ENCODE measurements at places on chromosomes 3 and 15.

GRCh38 chr3:72590732-72591221 lies 257.5 kb downstream of the SHQ1 start:
- DNase-seq: no peak

GRCh38 chr3:33153782-33154181 lies 40.0 kb downstream of the CRTAP start:
- DNase-seq: no peak

DNA sequence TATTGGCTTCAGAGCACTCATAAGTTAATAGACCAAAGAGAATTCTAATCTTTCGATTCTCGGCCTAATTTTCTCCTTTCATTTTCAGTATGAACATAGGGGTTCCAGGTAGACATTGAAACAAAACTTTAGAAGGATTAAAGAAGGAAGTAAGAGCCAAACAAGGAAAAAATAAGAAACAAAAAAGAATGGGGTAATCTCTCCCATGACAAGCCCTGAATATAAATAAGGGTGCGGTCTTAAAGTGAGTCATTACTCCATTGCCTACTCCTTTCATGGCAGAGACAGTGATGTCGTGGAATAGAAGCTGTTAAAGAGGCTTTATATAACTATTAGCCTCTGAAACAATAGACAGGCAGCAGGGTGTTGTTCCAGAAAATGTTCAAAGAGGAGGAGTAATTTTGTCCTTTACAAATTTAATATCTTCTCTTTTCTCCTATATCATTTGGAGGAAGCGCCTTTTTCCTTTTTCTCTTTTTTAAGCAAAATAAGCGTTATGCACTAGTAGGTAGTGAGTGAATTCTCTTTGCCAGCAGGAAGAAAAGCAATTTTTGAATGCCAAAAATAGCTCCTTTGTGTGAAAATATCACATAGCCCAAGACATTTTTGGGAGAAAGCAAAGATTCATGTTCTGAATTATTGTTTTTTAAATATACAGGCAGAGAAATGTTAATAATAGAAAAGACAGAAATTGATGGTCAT lies 607.9 kb upstream of the KCNMB2 start:
- no peak for DNase-seq

- DNase-seq: no peak
These were observed 215.5 kb upstream of the LRTM1 start for GRCh38 chr3:55143336-55143735.

DNA sequence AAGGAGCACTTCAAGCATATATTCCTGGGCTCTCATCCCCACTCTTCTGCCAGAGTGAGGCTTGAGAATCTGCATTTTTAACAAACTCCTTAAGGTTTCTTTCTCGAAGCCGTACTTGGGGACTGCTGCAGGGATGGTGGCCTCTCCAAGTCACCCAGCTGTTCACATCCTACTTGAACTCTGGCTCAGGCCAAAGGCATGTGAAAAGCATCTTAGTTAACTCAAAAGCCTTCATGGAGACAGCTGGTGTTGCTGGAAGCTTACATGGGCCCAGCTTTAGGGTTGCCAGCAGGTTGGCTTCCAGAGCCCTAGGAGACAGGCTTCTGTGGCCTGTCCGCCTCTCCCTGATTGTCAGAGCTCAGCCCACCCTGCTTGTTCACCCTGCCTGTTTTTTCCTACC lies 139.2 kb downstream of the THSD4 start:
- no peak for DNase-seq

DNA sequence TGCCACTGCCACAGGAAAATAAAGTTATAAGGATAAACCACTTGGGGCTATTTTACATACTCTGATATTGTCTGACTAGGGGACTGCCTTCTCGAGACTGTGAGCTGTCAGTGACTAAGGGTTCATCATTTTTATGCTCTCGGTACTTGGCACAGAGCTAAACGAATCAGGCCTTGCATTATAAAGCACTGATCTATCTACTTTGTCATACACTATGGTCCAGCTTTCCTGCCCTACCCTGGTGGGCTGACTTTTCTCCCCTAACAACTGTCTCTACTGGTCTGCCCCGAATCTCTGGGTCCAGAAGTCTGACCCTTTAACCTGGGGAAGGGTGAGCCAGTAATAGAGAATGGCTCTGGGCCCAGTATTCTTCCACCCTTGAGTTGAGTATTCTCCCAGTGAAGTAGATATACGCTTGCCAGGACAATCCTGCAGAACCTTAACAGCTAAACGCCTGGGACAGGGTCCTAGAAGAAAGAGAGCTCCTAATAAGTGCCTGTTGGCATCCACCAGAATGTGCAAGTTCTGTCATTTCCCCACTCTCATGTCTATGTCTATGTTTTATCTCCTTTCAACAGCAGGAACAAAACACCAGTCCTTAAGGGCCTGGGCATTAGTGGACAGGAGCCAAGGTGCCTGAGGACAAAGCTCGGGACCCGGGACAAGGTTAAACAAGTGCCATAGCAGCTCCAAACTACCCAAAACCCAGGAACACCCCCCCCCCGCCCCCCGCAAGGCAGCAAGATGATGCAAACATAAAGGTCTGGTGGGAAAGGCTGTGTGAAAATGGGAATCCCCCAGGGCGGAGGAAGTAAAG lies 1.2 kb downstream of the LARP6 start:
- DNase-seq: no peak

GRCh38 chr3:44989636-44990373 lies 13.8 kb downstream of the EXOSC7 start:
- no peak for DNase-seq

DNA sequence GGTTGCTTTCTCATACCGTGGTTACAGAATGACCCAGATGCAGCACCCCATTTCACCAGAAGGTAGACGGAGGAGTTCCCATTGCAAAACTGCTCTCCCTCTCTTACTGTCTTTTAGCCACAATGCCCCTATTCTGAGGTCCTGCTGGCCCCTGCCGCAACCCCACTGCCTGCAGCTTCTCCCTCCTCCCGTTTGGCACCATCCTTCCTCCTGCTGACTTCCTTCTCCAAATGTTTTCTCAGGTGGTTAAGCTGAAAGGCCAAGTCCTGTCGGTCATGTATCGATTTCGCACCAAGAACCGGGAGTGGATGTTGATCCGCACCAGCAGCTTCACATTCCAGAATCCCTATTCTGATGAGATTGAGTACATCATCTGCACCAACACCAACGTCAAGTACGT lies 132.3 kb upstream of the ABHD17C start:
- no peak for DNase-seq

- no peak for DNase-seq
These were observed 44.6 kb upstream of the VPS8 start for GRCh38 chr3:184767377-184767776.

DNA sequence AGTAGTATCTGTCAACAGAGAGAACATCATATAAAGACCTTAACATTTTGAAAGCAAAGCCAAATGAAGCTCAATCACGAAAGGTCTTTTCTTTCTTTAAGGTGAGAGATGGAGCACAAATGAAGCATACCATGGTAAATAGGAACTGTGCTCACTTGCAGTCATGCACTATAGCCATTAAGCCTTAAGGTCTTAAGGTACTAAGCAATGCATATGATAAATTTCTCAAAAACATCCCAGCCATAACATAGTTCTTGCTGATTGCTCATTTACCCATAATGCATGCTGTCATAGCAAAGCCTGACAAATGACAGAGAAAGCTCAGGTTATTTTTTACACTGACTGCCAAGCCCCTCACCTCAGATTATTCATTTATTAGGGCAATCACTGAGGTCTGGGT lies 214.5 kb downstream of the MECOM start:
- no peak for DNase-seq

DNA sequence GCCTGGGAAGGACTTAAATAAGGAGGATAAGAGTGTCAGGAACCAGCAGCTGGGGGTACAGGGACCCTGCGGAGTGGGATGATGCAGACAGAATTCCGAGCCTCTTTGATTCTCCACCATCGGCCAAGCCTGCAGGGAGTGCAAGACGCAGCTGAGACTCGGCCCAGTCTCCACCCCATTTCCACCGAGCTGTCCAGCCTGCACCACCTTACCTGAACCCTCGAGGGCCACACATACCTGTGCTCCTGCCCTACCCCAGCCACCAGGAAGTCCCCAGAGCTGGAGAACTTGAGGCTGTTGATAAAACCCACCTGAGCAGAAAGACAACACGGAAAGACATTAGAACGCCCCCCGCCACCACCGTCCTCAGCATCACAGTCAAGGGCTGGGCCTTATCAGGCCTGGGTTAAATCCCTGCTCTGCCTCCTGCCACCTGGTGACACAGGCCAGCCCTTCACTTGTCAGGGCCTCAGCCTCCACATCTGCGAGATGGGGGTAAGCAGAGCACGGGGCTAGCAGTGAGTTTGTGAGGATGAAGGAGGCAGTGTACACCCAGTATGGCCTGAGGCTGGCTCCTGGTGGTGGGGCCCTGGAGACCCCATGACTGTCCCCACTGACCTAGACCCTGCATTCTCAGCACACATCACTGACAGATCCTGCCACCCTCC lies 8.1 kb downstream of the RRP9 start:
- no peak for DNase-seq

GRCh38 chr3:178369006-178369405 lies 167.2 kb upstream of the KCNMB2 start:
- DNase-seq: no peak

GRCh38 chr3:17945018-17945798 lies 202.8 kb upstream of the TBC1D5 start:
- DNase-seq: no peak

GRCh38 chr15:31377030-31377429 lies 50.4 kb downstream of the KLF13 start:
- no peak for DNase-seq

DNA sequence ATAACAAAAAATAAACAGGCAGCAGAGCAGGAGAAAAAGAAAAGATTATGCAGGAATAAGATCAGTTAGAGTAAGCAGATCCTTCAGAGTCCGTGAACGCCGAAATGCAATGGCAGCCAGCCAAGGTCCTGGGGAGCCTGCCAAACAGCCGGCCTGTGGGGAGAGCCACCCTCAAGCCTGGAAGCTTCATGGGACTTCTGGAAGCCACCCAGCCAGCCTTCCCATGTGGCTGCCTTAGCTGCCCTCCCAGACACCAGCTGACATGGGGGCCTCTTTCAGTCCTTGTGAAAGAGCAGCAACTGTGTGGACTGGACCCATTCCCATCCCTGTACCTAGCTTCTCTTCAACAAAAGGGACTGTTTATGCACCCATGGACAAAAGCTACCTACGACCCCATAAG lies 64.9 kb upstream of the RAD18 start:
- no peak for DNase-seq

GRCh38 chr15:59299929-59300617 lies 72.6 kb downstream of the MYO1E start:
- peak; percentile 44 for DNase-seq

- DNase-seq: no peak
These were observed 209.5 kb downstream of the MECOM start for GRCh38 chr3:169454060-169454317.

GRCh38 chr3:58005669-58006068 lies 2.6 kb upstream of the FLNB start:
- DNase-seq: no peak

- no peak for DNase-seq
These were observed 205.4 kb downstream of the PDZRN3 start for GRCh38 chr3:73419179-73419803.

DNA sequence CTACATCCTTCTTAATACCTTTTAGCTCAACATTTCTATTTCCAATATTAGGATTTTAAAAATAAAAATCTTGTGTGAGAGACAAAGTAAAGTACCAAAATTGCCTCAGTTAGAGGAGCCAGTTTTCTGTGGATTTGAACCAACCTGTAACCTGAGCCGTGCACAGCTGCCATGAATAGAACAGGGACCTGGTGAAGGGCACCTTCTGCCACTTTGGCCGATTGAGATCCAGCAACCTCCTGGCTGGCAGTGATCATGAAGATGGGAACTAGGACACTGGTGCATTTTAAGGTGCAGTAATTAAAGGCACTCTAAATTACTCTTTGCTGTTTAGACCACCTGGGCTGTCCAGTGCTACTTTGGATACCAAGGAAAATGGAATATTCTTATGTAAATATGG lies 34.3 kb upstream of the TRAK1 start:
- DNase-seq: no peak

DNA sequence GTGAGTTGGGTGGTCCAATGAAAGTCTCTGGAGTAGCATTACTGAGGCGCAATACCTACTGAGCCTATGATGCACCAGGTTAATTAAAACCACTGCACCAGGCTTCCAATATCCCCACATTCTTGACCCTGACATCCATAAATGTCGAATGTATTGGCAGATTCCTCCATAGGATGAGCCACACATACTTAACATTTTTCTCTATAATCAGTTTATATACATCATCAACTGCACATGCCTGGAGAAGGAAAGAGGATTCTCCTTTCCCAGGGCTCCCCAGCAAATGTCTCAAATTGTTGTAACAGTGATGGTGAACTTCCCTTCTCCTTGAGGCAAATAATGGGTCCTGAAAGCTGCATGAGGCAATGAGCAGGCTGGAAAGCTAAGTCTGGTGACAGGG lies 82.3 kb upstream of the LPP start:
- no peak for DNase-seq

- no peak for DNase-seq
These were observed 36.2 kb upstream of the VGLL4 start for GRCh38 chr3:11679964-11680363.

- DNase-seq: no peak
These were observed 32.6 kb upstream of the RAB6B start for GRCh38 chr3:133928136-133928893.

DNA sequence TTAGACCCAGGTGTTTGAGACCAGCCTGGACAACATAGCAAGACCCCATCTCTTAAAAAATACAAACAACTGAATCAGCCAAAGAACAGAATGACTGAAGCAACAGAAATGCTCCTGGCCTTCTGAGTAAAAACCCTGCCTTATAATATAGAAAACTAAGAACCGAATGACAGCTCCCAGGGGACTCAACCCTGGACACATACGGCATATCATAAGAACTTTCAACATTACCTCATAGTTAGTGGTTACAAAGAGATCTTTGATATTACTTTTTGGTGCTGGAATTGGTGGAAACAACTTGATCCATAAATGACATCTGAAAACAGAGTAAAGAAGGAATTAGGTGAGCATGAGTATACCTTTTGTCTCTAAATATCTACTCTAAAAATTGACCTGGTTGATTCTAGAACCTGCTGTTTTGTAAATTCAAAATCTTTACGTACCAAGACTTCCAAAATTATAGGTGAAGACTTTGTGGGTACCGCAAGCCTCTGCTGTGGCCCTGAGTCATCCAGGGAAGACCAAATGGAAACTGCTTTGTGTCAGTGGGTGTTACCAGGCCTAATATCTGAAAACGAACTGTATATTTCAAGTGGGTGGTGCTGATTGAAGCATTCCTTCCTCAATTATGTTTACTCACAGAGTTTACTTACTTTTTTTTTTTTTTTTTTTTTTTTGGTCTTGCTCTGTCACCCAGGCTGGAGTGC lies 35.5 kb downstream of the IL5RA start:
- no peak for DNase-seq

Measured in stimulated activated CD8-positive, alpha-beta memory T cell treated with anti-CD3 and anti-CD28 coated beads, Interleukin-7, amount 100 ng/mL, for 1 hour (primary cell).